A549 treated with CpdA at 1 μM for 4 hours (cell line): ENCODE measurements at places on chromosomes 1 and 21. TPM values are rescaled to one million over a fixed set of nuclear protein-coding genes. Genes with fewer than 3 reads are reported as not detected.

Gene CCDC24
- 3.8 to 7.2 TPM (median 6.7 TPM) in 5 replicates for total RNA-seq

Gene AKR7A2
- 35.2 to 53.9 TPM (median 49.8 TPM) in 5 replicates for total RNA-seq

Gene AMY1A
- total RNA-seq: not detected in 5 replicates

Gene HPCA
- 0.22 to 0.51 TPM (median 0.28 TPM) in 5 replicates for total RNA-seq

Gene KCNE2
- not detected in 5 replicates for total RNA-seq
